ENCODE measurements at places on chromosomes 6 and 20.

GRCh38 chr6:87182321-87182720 lies 27.0 kb downstream of the ZNF292 start:
- H3K4me1 ChIP-seq: peaks cover 61% of the 10 kb centered on the region
- H3K27me3 ChIP-seq: no peaks in the 10 kb centered on the region
- DNase-seq: no peak
- H3K27ac ChIP-seq: no peak overlapping the region
- H3K36me3 ChIP-seq: no peaks in the 10 kb centered on the region
- no peak overlapping the region for H3K4me3 ChIP-seq

- DNase-seq: no peak
- H3K4me3 ChIP-seq: no peak overlapping the region
- H3K27me3 ChIP-seq: no peaks in the 10 kb centered on the region
- peaks cover 18% of the 10 kb centered on the region for H3K36me3 ChIP-seq
Observed at GRCh38 chr6:12119085-12119588, 107.0 kb downstream of the HIVEP1 start.

DNA sequence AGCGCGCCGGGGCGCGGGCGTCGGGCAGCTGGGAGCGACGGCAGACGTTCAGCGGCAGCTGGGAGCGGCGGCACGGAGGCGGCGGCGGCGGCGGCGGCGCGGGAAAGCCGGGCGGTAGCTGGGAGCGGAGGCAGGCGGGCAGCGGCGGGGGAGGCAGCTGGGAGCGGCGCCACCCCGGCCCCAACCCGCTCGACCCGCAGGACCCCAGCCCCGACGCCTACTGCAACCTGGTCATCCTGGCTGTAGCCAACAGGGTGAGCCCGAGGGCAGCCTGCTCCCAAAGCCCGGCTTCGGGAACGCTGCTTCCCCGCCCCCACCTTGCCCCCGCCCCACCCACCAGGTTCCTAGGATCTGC lies 8.9 kb downstream of the CCM2L start:
- H3K4me1 ChIP-seq: peaks cover 4% of the 10 kb centered on the region
- H3K27ac ChIP-seq: no peak overlapping the region
- DNase-seq: peak; percentile 82
- H3K36me3 ChIP-seq: no peaks in the 10 kb centered on the region
- H3K27me3 ChIP-seq: peaks cover 56% of the 10 kb centered on the region

GRCh38 chr6:33692760-33693158 lies 18.7 kb downstream of the UQCC2 start:
- no peak overlapping the region for H3K27ac ChIP-seq
- H3K36me3 ChIP-seq: no peaks in the 10 kb centered on the region
- H3K27me3 ChIP-seq: no peaks in the 10 kb centered on the region
- no peak overlapping the region for H3K4me3 ChIP-seq
- DNase-seq: no peak
- peaks cover 3% of the 10 kb centered on the region for H3K4me1 ChIP-seq

DNA sequence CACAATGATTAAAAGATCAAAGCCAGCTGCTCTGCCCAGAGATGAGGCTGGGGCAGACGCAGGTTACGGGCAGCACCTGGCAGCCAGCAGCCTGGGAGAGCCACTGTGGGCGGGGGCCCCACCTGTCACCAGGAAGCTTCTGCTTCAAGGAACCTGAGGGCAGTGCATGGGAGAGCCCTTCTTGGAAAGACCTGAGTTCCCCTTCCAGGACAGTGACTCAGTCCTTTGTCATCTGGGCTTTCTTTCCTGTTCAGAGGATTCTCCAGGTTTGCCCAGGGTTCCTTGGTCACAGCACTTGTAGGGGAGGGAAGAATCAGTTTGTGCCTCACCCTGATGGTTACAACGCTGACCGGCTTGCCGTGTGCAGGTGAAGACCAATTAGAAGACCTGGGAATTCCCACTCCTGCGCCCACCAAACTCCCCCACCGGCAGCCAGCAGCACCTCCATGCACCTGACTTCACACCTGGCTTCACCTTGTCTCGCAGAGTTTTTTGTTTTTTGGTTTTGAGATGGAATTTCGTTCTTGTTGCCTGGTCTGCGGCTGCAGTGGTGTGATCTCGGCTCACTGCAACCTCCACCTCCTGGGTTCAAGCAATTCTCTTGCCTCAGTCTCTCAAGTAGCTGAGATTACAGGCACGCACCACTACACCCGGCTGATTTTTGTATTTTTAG lies 2.0 kb downstream of the ZBP1 start:
- H3K36me3 ChIP-seq: no peaks in the 10 kb centered on the region
- H3K27ac ChIP-seq: no peak overlapping the region
- no peaks in the 10 kb centered on the region for H3K27me3 ChIP-seq
- DNase-seq: no peak
- H3K4me1 ChIP-seq: no peaks in the 10 kb centered on the region

- peaks cover 11% of the 10 kb centered on the region for H3K4me1 ChIP-seq
- H3K27me3 ChIP-seq: no peaks in the 10 kb centered on the region
- H3K4me3 ChIP-seq: no peak overlapping the region
- no peak for DNase-seq
- no peak overlapping the region for H3K27ac ChIP-seq
- no peaks in the 10 kb centered on the region for H3K36me3 ChIP-seq
Observed at GRCh38 chr6:81865712-81866111, 113.2 kb upstream of the TENT5A start.

- H3K4me1 ChIP-seq: peaks cover 9% of the 10 kb centered on the region
- no peaks in the 10 kb centered on the region for H3K36me3 ChIP-seq
- no peaks in the 10 kb centered on the region for H3K27me3 ChIP-seq
Observed at GRCh38 chr6:44969446-44970185, 358.5 kb upstream of the RUNX2 start.

DNA sequence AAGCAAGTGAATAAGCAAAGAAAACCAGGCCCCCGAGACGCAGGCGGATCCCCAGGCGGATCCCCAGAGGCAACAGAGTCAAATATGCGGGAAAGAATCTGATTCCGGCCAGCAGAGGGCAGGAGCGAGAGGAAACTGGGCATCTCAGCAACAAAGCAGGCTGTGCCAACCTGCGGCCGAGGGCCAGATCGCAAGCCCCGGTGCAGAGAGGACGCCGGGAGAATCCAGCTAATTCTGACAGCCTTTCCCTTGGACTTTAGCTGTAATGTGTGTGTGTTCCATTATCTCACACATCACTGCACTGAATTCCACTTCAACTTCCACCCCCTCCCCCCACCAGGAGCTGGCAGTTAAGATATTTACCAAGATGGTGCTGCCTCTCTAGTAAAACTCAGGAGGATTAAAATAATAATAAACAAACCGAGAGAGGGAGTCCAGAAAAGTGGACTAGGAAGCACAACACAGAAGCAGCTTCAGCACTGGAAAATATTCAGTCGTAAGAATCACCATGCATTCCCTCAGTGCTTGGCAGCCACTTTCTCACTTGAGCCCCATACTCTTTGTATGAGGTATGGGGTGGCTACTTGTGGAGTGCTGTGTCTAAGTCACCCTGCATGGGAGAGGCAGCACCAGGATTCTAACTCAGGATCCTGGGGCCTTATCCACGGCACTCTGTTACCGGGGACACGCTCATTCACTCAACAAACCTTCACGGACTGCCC lies 66.2 kb upstream of the SNX9 start:
- H3K27me3 ChIP-seq: no peaks in the 10 kb centered on the region
- peak; percentile 87 for DNase-seq
- peaks cover 7% of the 10 kb centered on the region for H3K4me1 ChIP-seq
- no peaks in the 10 kb centered on the region for H3K36me3 ChIP-seq
- no peak overlapping the region for H3K27ac ChIP-seq

DNA sequence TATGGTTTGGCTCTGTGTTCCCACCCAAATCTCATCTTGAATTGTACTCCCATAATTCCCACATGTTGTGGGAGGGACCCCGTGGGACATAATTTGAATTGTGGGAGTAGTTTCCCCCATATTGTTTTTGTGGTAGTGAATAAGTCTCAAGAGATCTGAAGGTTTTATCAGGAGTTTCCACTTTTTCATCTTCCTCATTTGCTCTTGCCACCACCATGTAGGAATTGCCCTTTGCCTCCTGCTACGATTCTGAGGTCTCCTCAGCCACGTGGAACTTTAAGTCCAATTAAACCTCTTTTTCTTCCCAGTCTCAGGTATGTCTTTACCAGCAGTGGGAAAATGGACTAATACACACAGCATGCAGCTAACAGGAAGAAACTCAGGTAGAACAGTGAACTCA lies 108.8 kb upstream of the BCLAF1 start:
- no peak for DNase-seq
- no peak overlapping the region for H3K4me3 ChIP-seq
- no peaks in the 10 kb centered on the region for H3K27me3 ChIP-seq
- H3K36me3 ChIP-seq: no peaks in the 10 kb centered on the region
- no peaks in the 10 kb centered on the region for H3K4me1 ChIP-seq

DNA sequence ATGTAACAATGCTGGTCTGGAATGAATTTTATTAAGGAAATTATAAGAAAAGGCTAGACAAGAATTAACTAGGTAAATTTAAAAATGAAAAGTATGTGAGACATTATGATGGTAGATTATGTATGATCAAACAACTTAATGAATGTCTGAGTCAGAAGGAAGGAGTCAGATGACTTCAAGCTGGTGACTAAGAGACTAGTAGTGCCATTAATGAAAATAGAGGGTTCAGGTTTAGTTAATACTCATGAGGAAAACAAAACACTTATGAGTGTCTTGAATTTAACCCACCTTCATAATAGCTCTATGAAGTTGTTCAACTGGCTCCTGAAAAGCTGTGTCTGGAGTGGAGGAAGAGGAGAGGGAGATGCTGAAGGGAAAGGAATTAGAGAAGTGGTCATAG lies 256.3 kb downstream of the ADGRB3 start:
- DNase-seq: no peak
- no peak overlapping the region for H3K27ac ChIP-seq
- H3K27me3 ChIP-seq: no peaks in the 10 kb centered on the region
- no peaks in the 10 kb centered on the region for H3K36me3 ChIP-seq
- no peak overlapping the region for H3K4me3 ChIP-seq

- H3K4me1 ChIP-seq: peaks cover 6% of the 10 kb centered on the region
- H3K36me3 ChIP-seq: no peaks in the 10 kb centered on the region
- H3K27me3 ChIP-seq: no peaks in the 10 kb centered on the region
Observed at GRCh38 chr6:158028876-158029275, 47.2 kb downstream of the SYNJ2 start.

GRCh38 chr6:166566026-166567011 lies 20.2 kb downstream of the RAMACL start:
- H3K27ac ChIP-seq: no peak overlapping the region
- H3K4me3 ChIP-seq: no peak overlapping the region
- H3K36me3 ChIP-seq: no peaks in the 10 kb centered on the region
- no peaks in the 10 kb centered on the region for H3K27me3 ChIP-seq

DNA sequence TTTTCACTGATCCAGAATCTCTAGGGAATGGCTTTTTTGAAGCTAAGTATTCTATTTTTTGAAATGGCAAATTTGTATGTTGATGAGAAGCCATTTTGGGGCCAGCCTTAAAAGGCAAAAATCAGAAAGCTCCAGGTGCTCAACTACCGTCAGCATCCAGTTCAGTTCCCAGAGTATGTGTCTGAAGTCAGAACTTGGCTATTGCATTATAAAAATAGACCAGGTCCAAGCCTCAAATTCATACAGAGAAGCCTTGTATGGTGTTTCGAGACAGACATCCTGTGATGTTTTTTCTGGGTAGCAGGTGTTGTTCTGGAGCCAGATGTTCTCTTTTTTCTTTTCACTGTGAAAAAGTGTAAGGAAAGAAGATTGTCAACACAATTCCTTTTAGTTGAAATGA lies 68.2 kb downstream of the CCN2 start:
- H3K36me3 ChIP-seq: no peaks in the 10 kb centered on the region
- DNase-seq: no peak
- H3K27ac ChIP-seq: no peak overlapping the region
- H3K4me3 ChIP-seq: no peak overlapping the region
- H3K27me3 ChIP-seq: no peaks in the 10 kb centered on the region

DNA sequence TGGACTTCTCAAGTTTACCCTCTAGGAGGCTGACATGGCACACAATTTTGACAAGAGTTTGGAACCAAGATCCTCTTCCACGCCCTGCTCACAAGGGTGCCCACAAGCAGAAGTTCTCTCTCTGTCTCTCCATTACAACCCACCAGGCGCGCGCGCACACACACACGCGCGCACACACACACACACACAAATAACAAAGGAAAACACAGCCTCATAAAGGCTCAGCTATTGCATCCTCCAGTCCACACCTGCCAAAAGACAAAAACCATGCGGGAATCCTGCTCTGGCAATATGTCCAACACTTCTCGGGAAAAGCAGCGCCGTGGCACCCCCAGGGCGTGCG lies 870 bp downstream of the PAK5 start:
- DNase-seq: no peak
- no peaks in the 10 kb centered on the region for H3K36me3 ChIP-seq
- H3K4me1 ChIP-seq: peaks cover 12% of the 10 kb centered on the region
- peak overlapping the region; percentile 69 for H3K4me3 ChIP-seq

DNA sequence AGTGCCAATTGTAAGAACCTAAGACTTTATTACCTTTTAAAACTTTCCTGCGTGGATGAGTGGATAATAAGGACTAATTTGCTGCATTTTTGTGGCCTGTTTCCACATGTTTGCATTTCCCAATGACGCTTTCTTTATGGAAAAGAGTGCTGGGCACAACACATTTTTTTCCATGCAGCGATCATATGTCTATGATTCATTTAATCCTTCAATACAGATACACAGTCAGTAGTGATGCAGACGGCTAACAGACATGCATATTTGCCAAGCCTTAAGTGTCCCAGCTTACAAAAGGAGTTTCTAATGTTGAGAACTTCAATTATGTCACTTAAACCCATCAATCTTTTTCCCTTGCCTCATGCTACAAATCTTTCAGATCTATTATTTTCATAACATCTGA lies 239.8 kb upstream of the PREP start:
- H3K4me3 ChIP-seq: no peak overlapping the region
- no peak overlapping the region for H3K27ac ChIP-seq
- DNase-seq: no peak
- H3K4me1 ChIP-seq: no peaks in the 10 kb centered on the region

DNA sequence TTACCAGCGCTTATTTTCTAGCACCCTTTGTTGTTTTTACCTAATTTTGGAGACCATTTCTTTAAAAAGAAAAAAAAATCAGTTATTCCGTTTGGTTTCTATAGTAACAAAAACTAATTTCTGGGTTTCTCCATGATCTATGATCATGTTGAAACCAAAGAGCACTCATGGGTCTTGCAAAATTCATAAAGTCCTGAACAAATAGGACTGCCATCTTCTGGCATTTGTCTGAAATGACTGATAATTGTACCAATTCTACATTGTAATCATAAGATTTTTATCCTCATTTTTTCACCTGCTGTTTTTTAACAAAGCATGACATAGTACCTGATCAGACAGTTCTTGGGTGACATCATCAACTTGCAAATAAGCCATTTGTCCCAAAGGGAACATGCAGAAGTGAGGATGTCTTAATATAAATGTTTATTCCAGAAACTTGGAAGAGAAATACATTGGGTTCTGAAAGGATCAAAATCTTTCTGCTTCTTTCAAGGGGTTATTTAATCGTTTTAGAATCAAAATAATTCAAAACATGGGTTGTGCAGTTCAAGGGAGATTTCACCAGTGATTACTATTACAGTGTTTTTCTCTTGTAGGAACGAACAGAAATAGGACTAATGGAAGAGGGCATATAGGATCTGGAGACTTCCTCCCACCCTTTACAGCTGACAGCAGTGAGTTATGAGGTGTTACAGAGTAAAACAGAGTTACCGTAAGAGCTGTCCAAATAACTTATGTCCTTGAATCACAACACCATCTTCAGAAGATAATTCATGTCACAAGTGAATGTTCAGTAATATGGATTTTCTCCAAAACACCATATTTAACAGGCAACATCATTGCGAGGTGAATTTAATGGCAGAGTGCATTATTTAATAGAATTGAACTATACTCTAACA lies 87.1 kb upstream of the GJE1 start:
- H3K27ac ChIP-seq: no peak overlapping the region
- H3K4me1 ChIP-seq: no peaks in the 10 kb centered on the region
- H3K27me3 ChIP-seq: no peaks in the 10 kb centered on the region
- H3K4me3 ChIP-seq: no peak overlapping the region
- H3K36me3 ChIP-seq: no peaks in the 10 kb centered on the region
- DNase-seq: no peak
